Hepatocyte (in vitro differentiated cells): ENCODE measurements at places on chromosomes 11 and 22. TPM values are rescaled to one million over a fixed set of nuclear protein-coding genes. Genes with fewer than 3 reads are reported as not detected.

Gene OTOG
- total RNA-seq: 0.16 and 0.27 TPM in 2 replicates

GRCh38 chr11:107598225-107599139 is 7.5 kb downstream of the ELMOD1 start:
- DNase-seq: peak; percentile 23
- no peak overlapping the region for H3K27ac ChIP-seq
- no peaks in the 10 kb centered on the region for H3K4me1 ChIP-seq
- H3K27me3 ChIP-seq: peaks cover 37% of the 10 kb centered on the region
- no peak overlapping the region for H3K4me3 ChIP-seq

- H3K27ac ChIP-seq: no peak overlapping the region
- H3K27me3 ChIP-seq: no peaks in the 10 kb centered on the region
- DNase-seq: no peak
- H3K4me3 ChIP-seq: no peak overlapping the region
- peaks cover 6% of the 10 kb centered on the region for H3K4me1 ChIP-seq
- H3K36me3 ChIP-seq: no peaks in the 10 kb centered on the region
Measured at GRCh38 chr11:894575-895201, 15.9 kb downstream of the CHID1 start.

Gene NFRKB
- total RNA-seq: 19.3 and 27.3 TPM in 2 replicates

Gene KRTAP5-7
- total RNA-seq: 0.12 TPM in 1 of 2 replicates, not detected in the other

DNA sequence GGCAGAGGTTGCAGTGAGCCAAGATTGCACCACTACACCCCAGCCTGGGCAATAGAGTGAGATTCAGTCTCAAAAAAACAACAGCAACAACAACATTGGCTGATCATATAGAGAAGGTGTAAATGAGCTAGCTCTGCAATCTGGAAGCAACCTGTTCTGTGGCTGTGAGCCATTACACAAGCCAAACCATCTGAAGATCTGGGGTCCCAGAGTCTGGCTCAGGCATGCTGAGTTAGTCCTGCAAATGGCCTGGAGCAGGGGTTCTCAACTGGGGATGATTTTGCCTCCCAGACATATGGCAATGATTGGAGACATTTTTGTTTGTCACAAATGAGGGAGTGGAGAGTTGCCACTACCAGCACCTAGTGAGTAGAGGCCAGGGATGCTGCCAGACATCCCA is 42.3 kb upstream of the RAB1B start:
- H3K27me3 ChIP-seq: no peaks in the 10 kb centered on the region
- DNase-seq: no peak

GRCh38 chr11:118837868-118838267 is 45.8 kb upstream of the CXCR5 start:
- H3K4me1 ChIP-seq: no peaks in the 10 kb centered on the region
- H3K27ac ChIP-seq: no peak overlapping the region
- DNase-seq: no peak
- no peaks in the 10 kb centered on the region for H3K36me3 ChIP-seq

DNA sequence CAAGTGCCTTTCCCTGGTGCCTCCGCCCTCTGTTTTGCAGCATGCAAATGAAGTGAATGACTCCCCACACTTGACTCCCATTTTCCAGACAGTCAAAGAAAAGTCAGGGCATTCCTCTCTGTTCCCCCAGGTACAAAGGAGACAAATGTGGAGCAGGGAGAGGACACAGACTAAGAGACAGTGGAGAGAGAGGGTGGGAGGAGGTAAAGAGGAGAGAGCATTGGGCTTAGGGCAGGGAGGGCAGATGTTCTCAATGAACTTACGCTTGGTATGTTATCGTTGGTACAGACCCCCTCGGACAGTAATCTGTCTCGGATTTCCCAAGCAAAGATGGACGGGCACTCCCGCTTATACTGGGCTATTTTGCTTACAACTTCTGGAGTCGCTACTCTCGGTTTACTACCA is 9.8 kb downstream of the PAX6 start:
- peaks cover 100% of the 10 kb centered on the region for H3K27me3 ChIP-seq
- no peak overlapping the region for H3K27ac ChIP-seq
- no peak overlapping the region for H3K4me3 ChIP-seq
- no peak for DNase-seq

GRCh38 chr22:17777005-17777716 is 2.9 kb upstream of the BID start:
- H3K27me3 ChIP-seq: no peaks in the 10 kb centered on the region
- no peak overlapping the region for H3K27ac ChIP-seq
- peaks cover 11% of the 10 kb centered on the region for H3K4me1 ChIP-seq
- no peak for DNase-seq

DNA sequence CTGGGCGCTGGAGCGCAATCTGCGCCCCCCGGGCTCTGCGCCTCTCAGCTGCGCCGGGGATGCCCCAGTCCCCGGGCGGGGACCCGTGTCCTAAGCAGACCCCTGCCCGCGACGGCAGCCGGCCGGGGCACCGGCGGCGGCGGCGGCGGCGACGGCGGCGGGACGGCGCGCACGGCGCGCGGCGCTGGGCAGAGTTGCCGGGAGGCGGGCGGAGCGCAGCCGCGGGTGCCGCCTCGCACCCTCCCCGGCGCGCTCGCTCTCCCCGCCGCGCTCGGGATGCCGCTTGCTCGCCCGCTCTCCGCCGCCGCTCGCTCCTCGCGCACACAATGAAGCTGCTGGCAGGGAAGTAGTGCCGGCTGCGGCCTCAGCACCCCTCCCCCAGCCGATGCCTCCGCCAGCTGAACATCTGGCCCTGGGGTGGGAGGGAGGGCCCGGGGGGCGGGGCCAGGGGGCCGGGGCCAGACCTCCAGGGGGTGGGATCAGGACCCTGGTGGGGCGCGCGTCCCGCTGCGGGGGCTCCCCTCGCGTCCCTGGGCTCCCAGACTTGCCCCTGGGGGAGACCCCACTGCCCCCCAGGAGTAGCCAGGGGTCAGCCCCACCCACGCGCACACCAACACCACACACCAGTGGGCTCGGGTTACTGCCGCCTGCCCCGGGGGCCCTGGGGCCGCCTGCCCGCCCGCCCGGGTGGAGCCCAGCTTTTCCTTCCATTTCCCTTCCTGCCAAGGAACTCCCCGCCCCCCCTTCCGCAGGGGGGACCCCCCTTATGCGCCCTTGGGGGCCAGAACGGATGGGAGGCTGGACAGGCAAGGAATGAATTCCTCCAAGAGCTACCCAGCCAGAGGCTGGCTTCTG is at the start of gene RCOR2:
Gene RCOR2 (minus strand): TSS at position 328 of the 855 bp plus-strand sequence. CDS start 708 bp downstream, outside the sequence.
- peaks cover 51% of the 10 kb centered on the region for H3K4me1 ChIP-seq
- peak; percentile 90 for DNase-seq
- peak within 1 kb of the TSS; percentile 75 for H3K27ac ChIP-seq
- no peaks in the 10 kb centered on the region for H3K36me3 ChIP-seq
- peak within 1 kb of the TSS; percentile 70 for H3K4me3 ChIP-seq
- H3K27me3 ChIP-seq: no peaks in the 10 kb centered on the region

- no peak overlapping the region for H3K4me3 ChIP-seq
- H3K36me3 ChIP-seq: no peaks in the 10 kb centered on the region
- H3K4me1 ChIP-seq: peaks cover 9% of the 10 kb centered on the region
Measured at GRCh38 chr22:29203488-29204454, 1.9 kb upstream of the EMID1 start.

DNA sequence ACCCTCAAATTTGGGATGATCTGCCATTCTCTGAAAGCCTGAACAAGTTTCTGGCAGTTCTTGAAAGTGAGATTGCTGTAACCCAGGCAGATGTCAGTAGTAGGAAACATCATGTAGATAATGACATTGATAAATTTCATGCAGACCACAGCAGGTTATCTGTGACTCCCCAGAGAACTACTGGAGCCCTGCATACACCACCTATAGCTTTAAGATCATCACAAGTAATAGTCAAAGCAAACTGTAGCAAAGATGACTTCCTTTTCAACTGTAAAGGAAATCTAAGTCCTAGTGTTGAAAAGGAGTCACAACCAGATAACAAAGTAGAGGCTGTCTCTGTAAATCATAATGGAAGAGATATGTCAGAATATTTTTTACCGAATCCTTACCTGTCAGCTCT is 31.0 kb downstream of the DDIAS start:
- no peak overlapping the region for H3K27ac ChIP-seq
- DNase-seq: no peak
- H3K4me1 ChIP-seq: no peaks in the 10 kb centered on the region
- no peak overlapping the region for H3K4me3 ChIP-seq
- no peaks in the 10 kb centered on the region for H3K36me3 ChIP-seq

DNA sequence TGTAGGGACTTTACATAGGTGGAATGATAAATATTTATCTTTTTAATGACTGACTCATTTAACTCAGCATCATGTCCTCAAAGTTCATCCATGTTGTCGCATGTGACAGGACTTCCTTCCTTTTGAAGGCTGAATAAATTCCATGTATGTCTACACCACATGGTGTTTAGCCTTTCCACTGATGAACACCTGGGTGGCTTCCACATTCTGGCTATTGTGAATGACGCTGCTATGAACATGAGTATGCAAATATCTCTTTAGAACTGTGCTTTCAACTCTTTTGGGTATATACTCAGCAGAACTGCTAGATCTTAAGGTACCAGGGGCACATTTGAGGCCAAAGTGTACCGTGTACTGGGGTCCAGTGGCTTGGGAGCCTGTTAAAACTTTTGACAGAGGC is 24.1 kb downstream of the LARGE1 start:
- no peak for DNase-seq
- H3K27me3 ChIP-seq: no peaks in the 10 kb centered on the region
- no peak overlapping the region for H3K4me3 ChIP-seq

Gene FZD4
- 17.6 and 18.9 TPM in 2 replicates for total RNA-seq

Gene CARD18
- total RNA-seq: not detected in 2 replicates

DNA sequence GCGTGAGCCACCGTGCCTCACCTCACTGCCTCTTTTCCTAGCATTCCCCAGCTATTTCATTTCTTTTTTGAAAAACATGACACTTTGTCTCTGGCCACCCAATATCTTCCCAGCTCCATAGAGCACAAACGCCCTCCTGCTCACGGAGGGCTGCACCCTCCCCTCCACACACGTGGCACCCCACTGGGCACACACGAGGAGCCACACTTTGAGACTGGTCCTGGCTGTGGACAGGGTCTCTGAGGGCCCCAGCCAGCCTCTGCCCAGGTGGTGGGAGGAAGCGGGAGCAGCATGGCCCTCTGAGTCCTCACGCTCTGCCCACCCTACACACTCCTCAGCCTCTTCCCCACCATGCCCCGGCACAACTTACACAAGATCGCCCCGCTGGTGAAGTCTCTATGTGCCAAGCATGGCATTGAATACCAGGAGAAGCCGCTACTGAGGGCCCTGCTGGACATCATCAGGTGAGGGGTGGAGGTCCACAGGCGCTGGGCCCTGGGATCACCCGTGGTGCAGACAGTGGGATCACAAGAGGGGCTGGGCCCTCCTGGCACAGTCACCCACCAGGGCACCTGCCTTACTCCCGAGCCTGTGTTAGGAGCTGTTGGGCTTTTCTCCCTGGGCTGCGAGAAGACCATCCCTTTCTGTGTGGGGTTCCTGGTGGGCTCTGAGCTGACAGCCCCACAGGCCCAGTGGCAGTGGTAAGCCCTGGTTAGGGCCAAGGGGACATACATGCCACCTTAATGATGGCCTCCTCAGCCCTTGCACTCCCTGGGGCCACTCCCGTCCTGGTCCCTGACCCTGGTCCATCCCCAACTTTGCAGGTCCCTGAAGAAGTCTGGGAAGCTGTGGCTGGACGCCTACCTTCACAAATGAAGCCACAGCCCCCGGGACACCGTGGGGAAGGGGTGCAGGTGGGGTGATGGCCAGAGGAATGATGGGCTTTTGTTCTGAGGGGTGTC is 26.2 kb downstream of the FADS3 start:
- no peak overlapping the region for H3K27ac ChIP-seq
- H3K36me3 ChIP-seq: no peaks in the 10 kb centered on the region
- no peak overlapping the region for H3K4me3 ChIP-seq
- no peaks in the 10 kb centered on the region for H3K27me3 ChIP-seq
- no peak for DNase-seq

GRCh38 chr11:44004452-44005062 is 43.2 kb upstream of the ACCSL start:
- no peaks in the 10 kb centered on the region for H3K27me3 ChIP-seq
- no peak overlapping the region for H3K4me3 ChIP-seq
- DNase-seq: no peak
- H3K36me3 ChIP-seq: no peaks in the 10 kb centered on the region
- no peak overlapping the region for H3K27ac ChIP-seq

DNA sequence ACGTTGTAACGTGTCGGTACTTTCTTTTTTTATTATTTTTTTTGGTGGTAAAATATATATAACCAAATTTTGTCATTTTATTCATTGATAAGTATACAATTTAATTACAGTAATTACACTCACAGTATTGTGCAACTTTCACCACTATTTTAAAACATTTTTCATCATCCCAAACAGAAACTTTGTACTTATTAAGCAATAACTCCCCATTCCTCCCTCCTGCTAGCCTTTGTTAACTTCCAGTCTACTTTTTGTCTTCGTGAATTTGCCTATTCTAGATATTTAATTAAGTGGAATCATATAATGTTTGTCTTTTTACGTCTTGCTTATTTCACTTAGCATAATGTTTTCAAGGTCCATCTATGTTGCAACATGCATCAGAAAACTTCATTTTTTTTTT is 58.5 kb downstream of the STIM1 start:
- H3K4me1 ChIP-seq: no peaks in the 10 kb centered on the region
- H3K36me3 ChIP-seq: no peaks in the 10 kb centered on the region
- DNase-seq: no peak
- H3K4me3 ChIP-seq: no peak overlapping the region

DNA sequence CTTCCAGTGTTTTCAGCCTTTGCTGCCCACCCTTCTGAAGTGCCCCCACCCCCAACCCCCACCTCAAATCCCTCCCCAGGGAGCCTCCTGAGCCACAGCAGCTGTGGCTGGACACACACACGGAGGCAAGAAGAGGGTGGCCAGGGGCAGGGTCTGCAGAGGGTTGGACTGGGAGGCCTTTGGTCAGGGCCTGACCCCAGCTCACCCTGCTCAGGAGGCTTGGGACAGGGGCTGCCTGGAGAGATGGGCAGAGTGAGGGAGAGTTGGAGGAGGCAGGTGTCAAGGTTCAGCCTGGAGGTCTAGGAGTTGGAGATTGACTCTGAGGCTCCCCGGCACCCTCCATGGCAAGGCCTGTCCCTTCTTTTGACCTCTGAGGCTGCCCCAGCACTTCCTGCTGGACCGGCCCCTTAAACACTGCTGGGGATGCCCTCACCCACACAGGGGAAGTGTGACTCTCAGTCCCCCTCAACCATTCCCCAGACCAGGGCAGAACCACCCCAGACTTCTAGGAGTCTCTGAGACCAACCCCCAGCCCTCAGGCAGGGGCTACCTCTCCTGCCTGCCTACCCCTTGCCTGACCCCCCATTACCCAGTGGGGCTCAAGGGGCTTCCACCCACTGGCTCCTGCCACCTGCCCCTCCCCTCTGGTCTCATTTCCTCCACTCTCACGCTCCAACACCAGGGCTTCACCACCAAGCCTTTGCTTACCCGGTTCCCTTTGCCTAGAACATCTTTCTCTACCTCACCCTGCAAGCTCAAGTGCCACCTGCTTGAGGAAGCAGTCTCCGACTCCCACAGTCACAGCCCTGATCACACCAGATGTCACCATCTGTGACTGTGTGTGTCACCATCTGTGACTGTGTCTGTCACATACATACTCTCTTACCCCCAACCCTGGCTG is 8.6 kb downstream of the ARAP1 start:
- H3K36me3 ChIP-seq: no peaks in the 10 kb centered on the region
- H3K4me1 ChIP-seq: peaks cover 40% of the 10 kb centered on the region
- no peaks in the 10 kb centered on the region for H3K27me3 ChIP-seq
- no peak for DNase-seq
- no peak overlapping the region for H3K4me3 ChIP-seq
